ENCODE measurements at places on chromosomes 11 and 22. TPM values are rescaled to one million over a fixed set of nuclear protein-coding genes. Genes with fewer than 3 reads are reported as not detected.

DNA sequence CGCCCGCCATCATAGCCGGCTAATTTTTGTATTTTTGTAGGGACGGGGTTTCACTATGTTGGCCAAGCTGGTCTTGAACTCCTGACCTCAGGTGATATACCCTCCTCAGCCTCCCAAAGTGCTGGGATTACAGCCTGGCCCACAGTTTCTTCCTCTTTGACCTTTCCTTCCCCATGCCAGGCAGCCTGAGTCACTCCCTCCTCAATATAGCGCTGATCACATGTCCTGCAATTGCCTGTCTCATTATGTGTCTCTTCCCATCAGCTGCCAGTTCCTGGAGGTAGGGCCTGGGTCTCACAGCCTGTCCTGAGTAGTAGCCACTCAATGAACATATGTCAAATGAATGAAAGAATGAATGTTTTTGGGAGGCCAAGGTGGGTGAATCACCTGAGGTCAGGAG lies 43.0 kb upstream of the CCDC134 start:
- no peak for DNase-seq

DNA sequence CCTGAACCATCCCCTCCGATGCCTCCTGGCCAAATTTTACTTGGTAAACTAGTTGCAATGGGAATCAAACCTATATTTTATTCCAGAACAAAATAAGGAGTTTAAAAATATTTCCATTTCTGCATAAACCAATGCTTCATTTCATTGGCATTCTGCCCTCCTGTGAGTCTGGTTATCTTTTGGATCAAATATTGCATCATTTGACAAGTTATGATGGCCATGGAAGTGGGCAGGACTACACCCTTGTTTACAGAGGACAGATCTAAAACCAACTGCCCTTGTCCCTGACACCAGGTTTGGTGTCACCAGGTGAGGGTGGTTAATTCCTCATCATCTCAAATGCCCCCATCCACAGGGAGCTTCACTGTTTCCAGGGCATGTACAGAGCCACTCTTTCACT lies 28.2 kb upstream of the E2F8 start:
- DNase-seq, result no peak

DNA sequence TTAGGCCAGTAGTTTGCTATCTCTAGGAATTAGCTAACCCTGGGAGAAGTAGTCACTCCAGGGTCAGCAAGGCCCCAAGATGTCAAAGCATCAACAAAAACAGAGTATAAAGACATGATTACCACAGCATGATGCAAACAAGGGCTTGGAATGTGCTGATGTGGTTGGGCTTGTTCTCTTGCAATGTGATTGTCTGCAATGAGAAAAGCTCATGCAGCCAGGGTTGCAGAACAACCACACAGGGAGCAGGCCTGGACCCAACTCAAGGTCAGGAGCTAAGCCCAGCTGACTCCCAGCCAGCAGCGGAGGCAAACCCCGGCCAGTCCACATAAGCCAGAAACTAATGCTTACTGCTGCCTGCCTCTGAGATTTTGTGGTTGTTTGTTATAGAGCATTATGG lies 132.4 kb upstream of the ZC3H12C start:
- no peak for DNase-seq

- DNase-seq, result no peak
Observed at GRCh38 chr11:40403321-40403720, 1056.1 kb downstream of the LRRC4C start.

- DNase-seq, result no peak
Observed at GRCh38 chr11:85407648-85408047, 219.5 kb downstream of the DLG2 start.

GRCh38 chr11:35619116-35619854 lies 1.0 kb downstream of the FJX1 start:
- no peak for DNase-seq

DNA sequence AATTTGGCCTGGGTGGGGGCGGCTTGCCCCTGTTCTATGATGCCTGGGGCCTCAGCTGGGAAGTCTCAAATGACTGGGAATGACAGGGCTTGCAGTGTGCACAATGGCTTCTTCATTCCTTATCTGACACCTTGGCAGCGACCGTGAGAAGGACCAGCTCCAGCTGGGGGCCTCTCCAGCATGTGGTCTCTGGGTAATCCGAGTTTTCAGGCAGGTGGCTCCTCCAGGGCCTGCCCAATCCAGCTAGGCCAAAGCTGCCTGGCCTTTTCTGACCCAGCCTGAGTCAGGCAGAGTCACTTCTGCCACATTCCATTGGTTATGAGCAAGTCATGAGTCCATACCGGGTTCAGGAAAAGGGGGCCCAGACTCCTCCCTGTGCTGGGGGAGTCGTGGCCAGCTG lies 646.0 kb downstream of the OPCML start:
- DNase-seq, result peak; percentile 37

- DNase-seq, result peak; percentile 12
Observed at GRCh38 chr11:76248210-76248609, 41.9 kb upstream of the WNT11 start.

- no peak for DNase-seq
Observed at GRCh38 chr11:28773606-28774005, 665.4 kb downstream of the METTL15 start.

DNA sequence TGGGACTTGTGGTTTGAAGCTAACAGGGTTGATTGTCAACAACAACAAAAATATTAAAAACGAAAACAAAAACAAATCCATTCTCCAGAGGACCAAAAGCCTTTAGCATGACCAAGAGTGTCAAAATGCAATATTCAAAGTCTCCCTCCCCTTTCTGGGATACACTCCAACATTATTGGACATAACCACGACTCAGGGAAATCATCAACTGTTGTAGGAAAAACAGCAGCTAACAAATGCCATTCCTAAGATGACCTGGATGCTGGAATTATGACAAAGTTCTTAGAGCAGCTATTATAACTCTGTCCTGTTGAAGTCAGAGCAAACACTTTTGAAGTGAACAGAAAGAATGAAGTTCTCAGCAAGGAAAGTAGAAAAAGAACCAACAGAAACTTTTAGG lies 143.0 kb downstream of the TMEM135 start:
- DNase-seq, result no peak

Gene SCGB2A2
- polyA plus RNA-seq, result not detected

Gene HTR3B
- polyA plus RNA-seq, result not detected

Gene CRYAB
- polyA plus RNA-seq, result 260 TPM

Gene OR2AT4
- not detected for polyA plus RNA-seq

Gene SAA4
- polyA plus RNA-seq, result 0.15 TPM
